ENCODE measurements at places on chromosomes 3 and 15. TPM values are rescaled to one million over a fixed set of nuclear protein-coding genes. Genes with fewer than 3 reads are reported as not detected.

RNF7 gene
- 34.9 TPM for total RNA-seq

C3orf20 gene
- under 0.01 TPM for total RNA-seq

SLC28A1 gene
- total RNA-seq = not detected

ASB14 gene
- not detected for total RNA-seq

GOLGA8S gene
- total RNA-seq = under 0.01 TPM

CA12 gene
- total RNA-seq = 0.60 TPM

IGSF10 gene
- total RNA-seq = not detected

CHST14 gene
- total RNA-seq = 6.3 TPM

ZNF385D gene
- total RNA-seq = 0.86 TPM

DNAH12 gene
- total RNA-seq = under 0.01 TPM

LMCD1 gene
- 38.9 TPM for total RNA-seq

LRRIQ4 gene
- total RNA-seq = not detected

STXBP5L gene
- total RNA-seq = not detected

GOLGA8T gene
- total RNA-seq = not detected

SLC15A2 gene
- under 0.01 TPM for total RNA-seq

CYP8B1 gene
- total RNA-seq = not detected
